ENCODE measurements at places on chromosomes 16 and 17.

DNA sequence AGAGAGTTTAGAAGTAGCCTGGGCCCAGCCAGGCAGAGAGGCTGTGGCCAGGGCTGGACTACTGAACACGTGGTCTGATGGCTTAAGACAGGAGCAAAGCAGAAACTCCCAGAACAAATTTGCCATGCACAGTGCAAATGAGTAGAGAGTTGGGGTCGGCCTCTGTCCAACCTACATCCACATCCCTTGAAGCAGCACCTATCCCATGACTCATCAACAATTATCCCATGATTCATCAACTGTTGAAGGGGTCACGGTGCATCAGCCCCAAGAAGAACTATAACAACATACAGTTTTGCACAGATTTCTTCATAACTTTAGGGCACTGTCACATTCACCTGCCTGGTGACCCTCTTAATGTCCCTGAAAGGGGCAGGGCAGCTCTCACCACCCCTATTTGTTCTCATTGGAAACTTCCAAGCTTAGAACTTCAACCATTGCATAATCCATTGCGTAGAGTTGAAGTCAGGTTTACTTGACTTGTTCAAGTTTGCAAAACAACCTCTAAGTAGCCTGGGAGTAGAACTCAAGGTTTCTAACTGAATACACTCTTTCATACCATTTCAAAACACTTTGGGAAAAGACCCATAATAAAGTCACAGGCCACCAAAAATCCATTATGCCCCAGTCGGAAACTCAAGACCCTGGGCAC, 235.2 kb upstream of the CDH5 start:
- DNase-seq = peak; percentile 30

DNA sequence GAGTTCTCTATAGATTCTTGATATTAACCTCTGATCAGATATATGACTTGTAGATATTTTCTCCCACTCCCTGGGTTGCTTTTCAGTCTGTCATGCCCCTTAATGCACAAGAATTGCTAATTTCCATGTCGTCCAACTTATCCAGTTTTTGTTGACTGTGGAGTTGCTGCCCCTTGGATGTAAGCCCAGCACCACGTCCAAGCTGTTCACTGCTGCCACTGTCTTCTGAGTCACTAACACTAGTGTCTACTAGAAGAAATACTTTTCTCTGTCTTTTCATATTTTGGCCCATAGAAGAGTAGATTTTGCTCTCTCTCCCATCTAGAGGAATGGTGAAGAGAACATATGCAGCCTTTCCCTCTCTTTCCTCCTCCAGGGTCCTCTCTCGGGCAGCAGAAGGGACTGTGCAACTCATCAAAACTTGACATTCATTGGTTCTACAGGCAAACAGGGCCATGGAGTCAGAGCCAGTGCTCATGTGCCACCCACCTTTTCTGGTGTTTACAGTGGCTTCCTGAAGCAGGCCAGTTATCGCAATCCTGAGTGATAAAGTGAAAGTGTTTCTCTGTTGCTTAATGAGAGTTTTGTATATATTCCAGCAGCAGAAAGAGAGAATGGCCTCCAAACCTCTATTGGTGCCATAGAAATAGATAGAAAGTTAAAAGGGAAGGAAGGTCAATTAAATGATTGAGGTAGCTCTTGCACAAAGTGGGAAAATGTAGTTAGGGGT, 22.6 kb upstream of the PMP22 start:
- DNase-seq = no peak

- peak; percentile 65 for DNase-seq
Observed at GRCh38 chr16:73071131-73071940, 23.4 kb upstream of the ZFHX3 start.

DNA sequence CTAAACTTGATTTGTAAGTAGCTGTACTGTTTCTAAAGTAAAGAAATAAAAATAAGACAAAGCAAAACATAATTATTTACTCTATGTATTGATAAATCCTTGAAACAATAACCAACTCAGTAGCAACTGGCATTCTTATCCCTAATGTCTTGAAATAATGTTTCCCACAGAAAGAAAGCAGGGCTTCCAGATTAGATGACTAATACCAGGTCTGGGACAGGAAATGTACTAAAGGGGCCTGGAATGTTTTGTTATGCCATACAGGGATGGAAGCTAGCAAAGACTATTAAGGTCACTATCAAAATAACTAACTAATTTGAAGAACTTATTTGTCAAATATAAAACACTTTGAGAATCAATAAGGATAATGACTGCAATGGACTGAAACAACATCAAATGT, 82.1 kb downstream of the CFDP1 start:
- peak; percentile 19 for DNase-seq

GRCh38 chr17:14553847-14554246, 253.0 kb downstream of the HS3ST3B1 start:
- DNase-seq = peak; percentile 34

DNA sequence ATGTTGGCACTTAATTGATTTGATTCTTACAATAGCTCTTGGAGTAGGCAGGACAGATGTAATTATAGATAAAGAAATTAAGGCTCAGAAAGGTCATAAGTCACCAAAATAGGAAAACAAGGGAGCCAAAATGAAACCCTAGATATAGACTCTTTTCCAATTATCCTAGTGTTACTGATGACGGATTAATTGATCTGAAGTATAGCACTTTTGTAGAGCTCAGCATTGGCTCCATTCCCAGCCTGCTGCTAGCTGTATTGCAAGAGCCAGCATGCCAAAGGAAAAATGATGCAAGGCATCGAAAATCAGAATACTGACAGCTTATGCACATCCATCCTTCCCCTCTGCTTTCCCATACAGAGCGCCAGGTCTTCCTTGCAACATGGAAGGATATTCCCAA, 21.6 kb upstream of the RASL10B start:
- no peak for DNase-seq

DNA sequence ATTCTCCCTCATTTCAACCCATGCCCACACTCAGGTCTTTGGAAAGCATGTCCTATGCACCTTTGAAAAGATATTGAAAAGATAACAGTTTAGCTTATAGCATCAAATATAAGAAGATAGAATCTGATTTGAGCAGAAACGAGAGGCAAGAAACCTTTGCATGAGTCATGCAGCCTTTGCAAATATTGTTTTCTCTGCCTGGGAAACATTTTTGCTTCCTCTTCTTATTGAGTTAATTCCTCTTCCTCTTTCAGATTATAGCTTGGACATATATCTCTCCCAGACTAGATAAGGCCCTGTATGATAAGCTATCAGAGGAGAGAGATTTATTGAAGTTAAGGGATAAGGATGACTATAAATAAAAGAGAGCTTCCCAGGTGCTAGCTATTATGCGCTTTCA, 46.1 kb upstream of the KCNJ2 start:
- no peak for DNase-seq

- DNase-seq = no peak
Observed at GRCh38 chr16:48435906-48436305, 50.7 kb upstream of the SIAH1 start.

DNA sequence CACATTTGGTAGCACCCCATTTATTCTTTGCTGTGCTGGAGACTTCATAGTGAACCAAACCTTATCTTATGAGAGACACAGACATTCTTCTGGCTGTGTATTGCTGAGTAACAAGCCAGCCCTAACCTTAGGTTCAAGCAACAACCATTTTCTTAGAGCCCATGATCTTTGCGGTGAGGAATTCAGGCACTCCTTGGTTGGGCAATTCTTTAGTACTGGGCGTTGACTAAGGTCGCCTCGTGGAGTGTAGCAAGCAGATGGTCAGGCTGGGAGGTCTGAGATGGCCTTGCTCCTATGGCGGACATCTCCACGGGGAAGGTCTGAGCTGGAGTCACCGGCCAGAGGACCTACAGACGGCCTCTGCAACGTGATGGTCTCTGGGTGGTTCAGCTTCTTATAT, 43.1 kb downstream of the ARSG start:
- DNase-seq = no peak

DNA sequence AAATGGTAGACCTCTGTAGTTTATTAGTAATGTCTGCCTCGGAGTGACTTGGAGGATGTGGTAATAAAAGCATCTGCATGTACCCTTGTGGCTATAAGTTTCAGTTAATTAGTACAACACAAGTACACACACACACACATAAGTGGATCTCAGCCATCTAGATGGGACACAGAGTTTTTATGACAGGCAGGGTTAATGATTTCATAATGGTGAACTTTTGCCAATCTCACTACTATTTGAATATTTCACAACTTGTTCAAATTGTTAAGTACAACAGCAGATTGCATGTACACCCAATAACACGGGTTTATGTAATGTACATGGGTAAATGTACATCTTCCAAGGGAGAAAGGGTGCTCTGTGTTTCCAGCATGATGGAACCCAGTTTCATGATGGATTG, 511.3 kb upstream of the HSBP1 start:
- DNase-seq = no peak

- no peak for DNase-seq
Observed at GRCh38 chr16:65967376-65967775, 399.1 kb upstream of the CDH5 start.

DNA sequence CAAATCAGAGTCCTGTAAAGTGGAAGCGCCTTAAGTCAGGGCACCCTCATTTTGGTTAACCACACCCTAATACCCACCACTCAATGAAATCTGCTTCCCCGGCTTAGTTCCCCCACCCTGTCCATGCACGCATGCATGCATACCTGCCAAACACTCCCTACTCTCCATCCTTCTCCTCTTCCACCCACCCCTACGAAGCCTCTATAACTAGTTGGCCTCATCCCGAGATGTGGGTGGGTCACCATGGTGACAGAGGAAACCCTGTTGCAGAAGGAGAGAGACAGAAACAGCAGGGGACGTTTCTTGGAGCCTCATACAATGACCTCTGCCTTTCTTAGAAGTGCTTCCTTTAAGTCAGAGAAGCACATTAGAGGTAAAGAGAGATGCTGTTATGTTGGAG, 46.8 kb upstream of the DNAH9 start:
- no peak for DNase-seq

- DNase-seq = no peak
Observed at GRCh38 chr16:81841722-81842121, 62.6 kb downstream of the PLCG2 start.

DNA sequence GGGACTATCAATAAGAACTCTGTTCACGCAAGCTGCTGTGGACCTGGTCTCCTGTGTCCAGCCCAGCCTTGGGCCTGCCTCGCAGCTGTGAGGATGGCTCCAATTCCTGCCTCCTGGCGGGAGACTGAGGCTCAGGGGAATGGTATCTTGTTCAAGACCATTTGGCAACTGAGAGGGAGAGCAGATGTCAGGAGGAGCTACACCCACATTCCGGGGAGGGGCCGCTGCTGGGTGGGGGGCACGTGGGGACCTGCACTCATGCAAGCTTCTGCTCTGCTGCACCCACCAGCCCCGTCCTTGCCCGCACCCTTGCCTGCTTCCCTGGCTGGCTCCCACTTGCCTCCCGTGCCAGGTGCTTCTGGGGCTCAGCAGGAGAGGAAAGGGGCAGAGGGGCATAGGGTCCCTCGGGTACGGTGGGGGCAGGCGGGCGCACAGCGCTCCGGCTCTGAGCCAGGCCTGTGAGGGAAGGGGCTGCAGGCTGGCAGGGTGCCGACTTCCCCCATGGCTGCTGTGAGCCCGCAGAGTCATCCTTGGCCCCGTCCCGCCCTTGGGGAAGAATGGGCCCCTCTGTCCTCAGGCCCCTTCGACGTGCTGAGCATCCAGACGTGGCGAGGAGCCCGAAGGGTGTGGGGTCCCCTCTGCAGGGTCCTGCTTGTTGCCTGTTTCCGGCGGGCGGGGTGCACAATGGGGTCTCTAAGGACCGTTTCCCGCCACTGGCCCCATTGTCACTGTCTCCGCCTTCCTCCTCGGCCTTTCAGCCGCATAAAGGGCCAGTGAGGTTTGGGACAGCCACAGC, 2.7 kb downstream of the METRN start:
- no peak for DNase-seq

DNA sequence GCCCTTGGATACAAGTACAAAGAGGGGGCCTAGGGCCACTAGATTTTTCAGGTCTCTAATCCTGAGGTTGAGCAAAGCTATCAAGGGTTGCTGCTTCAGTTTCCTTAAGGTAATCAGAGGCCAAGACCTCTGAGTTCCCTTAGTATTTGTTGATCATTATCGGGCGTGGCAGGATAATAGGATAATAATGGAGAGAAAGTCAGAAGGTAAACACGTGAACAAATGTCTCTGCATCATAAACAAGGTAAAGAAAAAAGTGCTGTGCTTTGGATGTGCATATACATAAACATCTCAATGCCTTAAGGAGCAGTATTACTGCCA, 41.5 kb upstream of the YPEL2 start:
- no peak for DNase-seq

GRCh38 chr17:50466371-50467113, 2.1 kb downstream of the CHAD start:
- DNase-seq = no peak

DNA sequence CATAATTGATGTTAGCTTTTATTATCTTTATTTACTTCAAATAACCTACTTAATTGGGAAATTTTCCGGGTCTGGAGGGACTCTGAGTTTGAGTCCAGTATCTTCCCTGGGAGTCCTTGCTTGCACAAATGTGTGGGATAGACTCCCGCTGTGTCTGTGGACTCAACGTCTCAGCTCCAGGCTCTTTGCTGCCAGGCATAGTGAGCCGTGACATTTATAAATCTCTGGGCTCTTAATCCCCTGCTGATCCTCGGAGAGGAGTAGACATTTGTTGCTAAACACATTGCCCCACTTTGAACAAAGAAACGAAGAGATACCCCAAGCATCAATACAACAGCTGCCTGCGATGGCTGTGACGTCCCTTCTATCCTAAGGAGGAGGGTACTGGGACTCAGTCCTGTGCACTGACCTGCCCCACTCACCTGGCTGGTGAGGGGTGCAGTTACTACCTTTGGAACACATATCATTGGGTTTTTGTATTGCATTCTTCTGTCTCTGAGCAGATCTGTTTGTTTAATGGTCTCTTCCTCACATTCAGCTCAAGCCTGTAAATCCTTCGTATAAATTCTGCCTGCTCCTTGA, 316.9 kb downstream of the HAPSTR1 start:
- no peak for DNase-seq

DNA sequence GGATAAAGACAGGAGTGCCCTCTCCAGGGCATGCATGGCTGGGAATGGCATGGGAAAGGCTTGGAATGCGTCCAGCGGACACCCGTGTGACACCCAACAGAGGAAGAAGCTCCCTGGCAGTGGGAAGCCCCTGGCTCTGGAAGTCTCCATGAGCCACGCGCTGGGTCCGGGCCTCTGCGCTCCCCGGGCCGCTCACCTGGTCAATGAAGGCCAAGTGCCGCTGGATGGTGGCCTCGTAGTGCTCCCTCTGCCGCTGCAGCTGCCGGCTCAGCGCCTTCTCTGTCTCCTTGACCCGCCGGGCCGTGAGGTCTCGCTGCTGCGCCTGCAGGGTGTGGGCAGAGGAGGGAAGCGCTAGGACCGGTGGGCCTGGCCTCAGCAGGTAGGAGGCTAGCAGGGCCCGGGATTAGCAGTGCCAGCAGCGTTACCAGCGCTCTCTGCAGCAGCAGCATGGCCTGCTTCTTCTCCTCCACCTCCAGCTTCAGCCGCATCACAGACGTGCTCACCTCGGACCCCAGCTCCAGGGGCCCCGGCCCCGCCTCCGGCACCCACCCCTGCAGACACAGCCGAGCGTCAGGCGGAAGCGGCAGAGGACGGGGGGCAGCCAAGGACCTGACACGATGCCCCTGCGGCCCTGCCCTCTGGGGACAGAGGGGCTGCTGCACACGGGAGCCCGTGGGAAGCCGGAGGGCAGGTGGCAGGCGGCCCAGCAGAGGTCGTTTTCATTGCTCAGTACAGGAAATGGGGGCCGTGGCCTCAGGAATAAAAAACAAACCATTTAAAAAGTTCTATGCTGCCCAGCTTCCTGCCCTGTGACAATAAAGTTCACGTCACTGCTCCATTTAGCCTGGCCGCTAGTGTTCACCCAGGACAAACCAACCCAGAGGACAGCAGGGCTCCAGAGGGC, 26.0 kb downstream of the CEP131 start:
- no peak for DNase-seq
